ENCODE measurements at places on chromosomes 5 and 9.

DNA sequence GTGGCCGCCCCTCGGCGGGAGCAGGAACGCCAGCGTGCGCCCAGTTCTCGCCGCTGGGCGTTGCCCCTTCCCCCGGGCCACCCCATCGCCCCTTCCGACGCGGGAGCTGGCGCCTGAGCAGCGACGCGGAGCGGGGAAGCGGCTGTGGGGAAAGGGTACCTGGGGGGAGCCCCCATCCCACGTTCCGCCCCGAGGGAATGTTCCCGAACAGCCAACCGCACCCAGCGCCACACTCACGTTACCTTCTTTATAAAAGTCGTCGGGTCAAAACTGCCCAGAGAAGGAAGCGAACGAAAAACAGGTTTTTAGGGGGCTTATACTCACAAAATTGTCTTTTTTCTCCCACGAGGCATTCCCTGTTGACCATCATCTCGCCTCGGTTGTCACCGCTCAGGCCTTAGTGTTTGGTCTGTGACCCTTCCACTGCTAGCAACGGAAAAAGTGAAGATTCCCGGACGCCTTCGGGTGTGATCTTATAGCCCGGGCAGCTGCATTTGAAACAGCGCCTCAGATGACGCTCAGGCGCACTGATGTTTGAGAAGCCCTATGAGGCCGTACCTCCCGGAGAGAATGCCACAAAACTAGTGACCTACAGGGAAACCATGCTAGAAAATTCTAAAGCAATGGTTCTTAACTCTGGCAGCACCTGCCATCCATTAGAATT, 475 bp upstream of the GOLM1 start:
- DNase-seq: peak; percentile 52

DNA sequence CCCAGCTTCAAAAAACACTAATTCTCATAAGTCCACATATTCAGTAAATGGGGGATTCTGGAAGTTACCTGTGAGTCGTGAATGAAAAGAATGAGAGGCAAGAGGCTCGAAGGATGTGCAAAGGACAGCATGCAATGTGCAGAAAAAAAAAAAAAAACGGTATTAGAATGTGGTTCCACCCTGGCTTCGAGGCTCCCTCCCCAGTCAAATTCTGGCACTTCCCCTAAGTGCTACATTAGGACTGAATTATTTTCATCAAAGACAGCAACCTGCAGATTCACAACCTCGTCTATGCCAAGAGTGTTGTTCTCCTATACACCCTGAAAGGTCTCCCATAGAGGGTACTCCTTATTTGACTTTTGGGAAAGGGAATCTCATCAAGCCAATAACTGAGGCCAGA, 16.5 kb downstream of the CAPSL start:
- no peak for DNase-seq

DNA sequence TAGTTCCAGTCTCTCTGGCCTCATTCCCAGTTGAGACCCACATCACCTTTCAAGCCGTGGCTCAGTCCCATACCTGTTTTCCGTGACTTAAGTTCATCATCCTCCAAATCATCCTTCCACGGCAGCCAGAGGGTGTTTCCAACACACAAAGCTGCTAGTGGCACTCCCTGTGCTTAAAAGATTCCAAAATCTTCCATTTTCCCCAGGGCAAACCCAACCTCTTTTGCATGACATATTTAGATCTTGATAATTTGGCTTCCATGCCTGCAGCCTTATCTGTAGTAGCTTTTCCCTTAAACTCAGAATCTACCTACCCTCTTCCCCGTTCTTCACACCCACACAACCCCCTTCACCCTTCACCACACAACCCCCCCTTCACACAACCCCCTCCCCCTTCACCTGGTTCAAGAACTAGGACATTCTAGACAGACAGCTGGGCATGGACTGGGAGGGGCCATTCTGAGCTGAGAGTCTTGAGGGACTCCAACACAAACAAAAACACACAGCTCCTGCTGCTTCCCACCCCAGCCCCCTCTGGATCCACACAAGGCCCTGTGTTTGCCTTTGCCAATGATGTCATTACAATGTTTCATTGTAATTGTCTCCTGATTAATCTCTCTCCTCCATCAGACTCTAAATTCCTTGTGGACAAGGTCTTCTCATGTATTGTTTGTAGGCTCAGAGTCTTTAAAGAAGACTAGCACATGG, 268.2 kb downstream of the SH3GL2 start:
- DNase-seq: no peak

DNA sequence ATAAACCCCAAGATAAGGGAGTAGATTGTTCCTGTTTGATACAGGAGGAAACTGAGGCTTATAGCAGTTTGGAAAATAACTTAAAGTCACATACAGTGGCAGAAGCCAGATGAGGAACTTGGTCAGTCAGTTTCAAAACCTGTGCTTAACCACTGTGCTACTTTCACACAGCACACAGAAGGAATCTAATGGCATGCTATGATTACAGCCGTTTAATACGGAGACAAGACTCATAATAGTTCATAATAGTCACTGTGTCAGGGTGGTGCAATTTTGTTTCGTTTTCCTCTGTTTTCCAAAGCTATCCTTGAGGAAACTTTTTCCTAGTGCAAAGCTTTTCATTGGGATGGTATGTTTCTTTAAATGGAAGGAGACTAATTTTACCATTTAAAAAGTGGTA, 112.3 kb downstream of the GCNT1 start:
- DNase-seq: no peak

GRCh38 chr5:373710-374602, 52.4 kb downstream of the AHRR start:
- DNase-seq: peak; percentile 76

DNA sequence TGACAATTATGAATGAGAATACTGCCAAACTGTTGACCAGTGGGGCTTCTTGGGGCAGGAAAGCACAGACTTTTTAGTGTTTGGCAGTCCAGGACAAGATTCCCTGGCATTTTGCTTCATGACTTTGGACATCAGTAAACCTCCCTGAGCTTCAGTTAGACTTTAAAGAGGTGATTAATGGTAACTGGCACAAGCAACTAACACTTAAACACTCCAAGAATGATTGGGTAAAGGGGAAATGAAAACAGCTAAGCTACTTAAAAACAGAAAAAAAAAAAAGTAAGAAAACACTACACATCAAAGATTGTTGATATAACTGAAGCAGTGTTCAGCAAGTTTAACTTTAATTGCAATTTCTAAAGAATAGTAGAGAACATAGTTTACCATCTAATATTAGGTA, 13.4 kb downstream of the PAIP1 start:
- no peak for DNase-seq

- DNase-seq: no peak
Observed at GRCh38 chr5:44660251-44660650, 148.5 kb upstream of the MRPS30 start.

DNA sequence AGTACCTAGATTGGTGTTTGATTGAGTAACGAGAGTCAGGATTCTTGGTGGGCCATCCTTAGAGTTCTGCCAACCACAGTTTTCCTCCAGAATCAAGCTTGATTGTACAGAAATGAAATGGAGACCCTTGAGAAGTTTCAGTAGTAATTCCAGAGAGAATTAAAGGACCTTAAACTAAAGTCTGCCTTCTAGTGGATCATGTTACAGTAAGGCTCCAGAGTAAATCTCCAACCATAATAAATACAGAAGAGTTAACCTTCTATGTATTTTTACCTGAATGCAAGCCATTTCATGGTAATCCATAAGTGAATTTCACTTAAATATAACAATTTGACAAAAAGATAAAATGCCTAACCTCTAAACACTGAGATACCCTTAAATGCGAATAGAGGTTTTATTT, 53.0 kb upstream of the CNTLN start:
- DNase-seq: no peak

- no peak for DNase-seq
Observed at GRCh38 chr9:114592356-114592755, 4.8 kb downstream of the ATP6V1G1 start.

GRCh38 chr5:149878371-149878770, 66.2 kb downstream of the PDE6A start:
- no peak for DNase-seq

DNA sequence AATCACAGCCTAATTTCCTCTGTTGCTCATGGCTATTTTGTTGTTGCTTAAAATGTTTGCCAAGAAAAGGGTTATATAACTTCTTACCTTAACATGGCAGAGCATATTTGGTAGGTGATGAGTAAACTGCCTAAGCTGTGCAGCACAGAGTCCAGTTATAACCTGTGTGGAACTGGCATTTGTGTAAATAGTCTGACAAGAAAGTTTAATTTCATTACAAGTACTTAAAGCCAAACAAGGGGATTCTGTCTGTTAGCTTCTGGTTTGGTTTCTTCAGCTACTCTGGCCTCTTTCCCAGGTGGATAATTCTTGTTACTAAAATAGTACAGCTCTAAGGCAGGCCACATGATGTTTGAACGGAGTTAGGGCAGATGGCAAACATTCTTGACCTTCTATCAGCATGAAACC, 72.2 kb downstream of the PTCD2 start:
- peak; percentile 7 for DNase-seq

- peak; percentile 54 for DNase-seq
Observed at GRCh38 chr5:62460578-62460983, 48.0 kb downstream of the IPO11 start.

DNA sequence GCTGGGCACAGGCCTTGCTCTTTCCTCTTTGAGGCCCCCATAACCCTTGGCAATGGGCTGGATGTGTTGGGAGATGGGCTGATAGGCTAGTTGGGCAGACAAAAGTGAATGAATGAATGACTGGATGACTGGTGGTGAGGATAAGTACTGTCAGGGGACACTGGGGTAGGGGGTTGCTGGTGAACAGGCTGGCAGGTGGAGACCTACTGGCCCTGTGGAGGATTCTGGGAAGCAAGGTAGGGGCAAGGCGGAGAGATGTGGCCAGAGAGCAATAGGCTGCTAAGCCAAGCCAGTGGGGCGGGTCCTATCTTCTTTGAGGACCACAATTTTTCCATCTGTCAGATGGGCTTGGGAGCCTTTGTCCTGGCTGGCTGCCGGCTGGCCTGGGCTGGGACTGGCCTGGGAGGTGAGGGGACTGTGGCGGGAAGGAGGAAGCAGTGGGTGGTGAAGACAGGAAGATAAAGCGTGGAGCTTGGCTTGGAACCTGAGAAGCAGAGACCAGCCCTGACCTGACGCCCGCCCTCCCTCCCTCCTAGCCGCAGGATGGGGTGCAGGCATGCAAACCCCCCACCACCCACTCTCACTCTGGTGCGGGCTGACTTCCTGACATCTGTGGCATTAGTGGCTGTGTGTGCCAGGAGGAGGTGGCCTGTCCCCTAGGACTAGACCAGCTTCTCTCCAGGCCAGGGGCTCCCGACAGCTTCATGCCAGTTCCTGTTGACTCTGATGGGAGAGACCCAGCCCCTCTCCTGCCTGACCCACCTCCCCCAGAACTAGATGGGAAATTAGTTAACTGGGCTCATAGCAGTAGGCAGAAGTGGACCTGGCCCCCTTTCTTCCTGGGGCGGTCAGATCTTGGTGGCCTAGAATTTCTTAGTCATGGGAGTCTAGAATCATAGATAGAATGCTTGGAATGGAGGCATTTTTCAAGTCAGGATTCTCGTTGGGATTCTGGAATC, 9.5 kb downstream of the CXXC5 start:
- DNase-seq: no peak

DNA sequence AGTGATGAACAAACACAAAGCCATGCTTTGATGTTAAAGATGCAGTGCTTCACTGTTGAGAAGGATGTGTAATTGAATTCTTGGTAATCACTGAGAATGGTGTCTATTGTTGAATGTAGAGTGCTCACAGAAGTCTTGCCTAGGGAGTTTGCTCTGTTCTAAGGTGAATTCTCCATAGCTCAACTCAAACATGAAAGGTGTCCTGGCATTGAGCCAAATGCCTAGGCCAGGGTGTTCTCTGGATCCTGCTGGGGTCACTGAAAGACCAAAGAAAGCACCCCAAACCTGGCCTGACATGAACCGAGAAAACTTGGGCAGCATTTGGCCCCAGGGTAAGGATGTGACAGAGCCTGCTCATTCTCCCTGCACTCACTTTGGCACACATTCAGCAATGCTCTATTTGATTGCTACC, 217.3 kb downstream of the ARL15 start:
- DNase-seq: no peak

GRCh38 chr5:35230038-35230611, at the start of gene PRLR:
PRLR (minus strand) TSS chr5:35230487; CDS start chr5:35089620, 140,867 bp downstream.
- DNase-seq: no peak

GRCh38 chr5:6412811-6413210, 34.5 kb upstream of the MED10 start:
- no peak for DNase-seq

DNA sequence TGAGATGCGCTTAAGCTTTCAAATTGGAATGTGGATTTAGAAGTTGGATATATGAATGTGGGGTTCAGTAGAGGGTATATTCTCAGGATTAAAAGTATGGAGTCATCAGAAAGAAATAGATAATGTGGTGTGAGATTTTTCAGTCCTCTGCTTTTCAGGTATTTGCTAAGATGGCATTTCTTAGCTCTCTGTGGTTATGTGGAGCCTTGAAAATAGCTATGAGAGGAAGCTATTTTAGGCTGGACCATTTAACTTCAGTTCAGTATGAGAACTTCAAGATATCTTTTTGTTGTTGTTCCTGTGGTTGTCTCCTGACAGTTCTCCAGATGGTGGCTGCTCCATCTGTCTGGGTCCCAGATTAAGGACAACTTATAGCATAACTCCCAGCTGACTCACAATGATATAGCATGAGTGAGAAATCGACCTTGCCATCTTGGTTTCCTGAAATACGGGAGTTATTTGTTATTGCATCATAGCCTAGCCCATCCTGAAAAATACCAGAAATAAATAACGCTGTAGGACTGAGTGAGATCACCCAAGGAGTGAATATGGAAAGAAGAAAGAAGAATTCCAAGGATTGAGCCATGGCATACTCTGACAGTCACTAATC, 461.5 kb downstream of the ANXA1 start:
- no peak for DNase-seq

- DNase-seq: no peak
Observed at GRCh38 chr9:114312513-114312875, 10.4 kb upstream of the ORM1 start.

DNA sequence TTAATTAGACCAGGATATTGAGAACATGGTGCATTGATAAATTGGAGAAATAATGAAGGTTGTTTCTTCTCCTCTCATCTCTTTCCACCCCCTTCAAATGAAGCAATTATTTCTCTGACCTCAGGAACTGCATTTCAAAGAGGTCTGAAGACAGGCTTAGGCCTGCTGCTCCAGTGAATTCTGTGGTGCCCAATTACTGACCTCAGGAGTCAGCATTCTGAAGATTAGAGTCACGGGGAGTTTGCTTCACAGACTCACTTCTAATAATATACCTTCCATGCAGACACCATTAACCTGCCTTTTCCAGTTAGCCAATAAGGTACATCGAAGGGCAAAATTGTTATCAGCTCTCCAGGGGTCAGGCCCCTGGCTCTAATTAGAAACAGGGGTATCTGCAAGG, 270.9 kb downstream of the GAS1 start:
- DNase-seq: no peak

GRCh38 chr9:4620881-4621555, 41.1 kb upstream of the PLPP6 start:
- no peak for DNase-seq

- no peak for DNase-seq
Observed at GRCh38 chr5:109947667-109948066, 257.9 kb downstream of the MAN2A1 start.
